Stimulated activated CD4-positive, alpha-beta T cell treated with anti-CD3 and anti-CD28 coated beads, Interleukin-4, amount 100 ng/mL, for 1 hour (primary cell): ENCODE measurements at places on chromosomes 11 and 22.

DNA sequence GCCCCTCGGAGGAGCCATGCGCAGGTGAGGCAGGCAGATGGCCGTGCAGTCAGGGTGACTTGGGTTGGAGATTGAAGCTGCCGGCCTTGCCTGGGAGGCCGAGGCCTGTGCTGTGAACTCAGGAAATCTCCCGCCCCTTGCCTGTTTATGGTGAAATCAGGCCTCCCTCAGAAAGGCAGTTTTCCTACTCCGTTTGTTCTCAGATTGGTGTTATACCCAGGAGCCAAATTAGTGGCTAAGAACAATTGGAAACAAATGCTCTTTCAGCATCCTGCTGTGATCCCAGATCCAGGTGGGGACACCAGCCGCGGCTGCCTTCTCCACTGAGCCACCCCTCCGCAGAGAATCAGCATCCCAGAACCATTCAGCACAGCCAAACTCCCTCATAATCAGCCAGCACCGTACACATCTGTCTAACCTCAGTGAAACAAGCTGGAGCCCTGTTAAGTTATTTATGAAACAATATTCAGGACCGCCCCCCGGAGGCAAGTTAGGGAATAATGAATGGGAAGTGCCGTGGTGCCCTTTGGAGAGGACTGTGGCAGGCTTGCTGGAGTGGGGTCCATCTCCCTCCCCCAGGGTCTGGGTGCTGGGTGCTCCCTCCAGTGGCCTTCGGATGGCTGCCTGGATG lies 60.0 kb downstream of the PKNOX2 start:
- DNase-seq: no peak

DNA sequence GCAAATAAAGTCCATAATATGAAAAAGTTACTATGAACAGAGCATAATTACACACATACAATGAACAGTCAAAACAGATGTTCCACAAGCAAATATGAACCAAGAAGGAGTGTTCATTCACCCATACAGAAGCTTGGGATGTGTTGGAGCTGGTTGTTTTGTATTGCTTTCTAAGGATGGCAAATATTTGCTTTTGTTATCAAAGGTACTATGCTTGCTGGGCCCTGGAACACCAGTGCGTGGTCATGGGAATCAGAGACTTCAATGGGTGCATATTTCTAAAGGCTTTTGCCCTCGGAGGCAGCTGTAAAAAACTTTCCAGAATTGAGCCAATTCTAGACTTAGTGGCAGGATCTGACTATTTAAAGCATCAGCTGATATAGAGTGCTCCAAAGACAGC lies 85.1 kb downstream of the BARX2 start:
- DNase-seq: no peak

- DNase-seq: no peak
These were observed 11.5 kb upstream of the TMEM123 start for GRCh38 chr11:102464037-102464436.

DNA sequence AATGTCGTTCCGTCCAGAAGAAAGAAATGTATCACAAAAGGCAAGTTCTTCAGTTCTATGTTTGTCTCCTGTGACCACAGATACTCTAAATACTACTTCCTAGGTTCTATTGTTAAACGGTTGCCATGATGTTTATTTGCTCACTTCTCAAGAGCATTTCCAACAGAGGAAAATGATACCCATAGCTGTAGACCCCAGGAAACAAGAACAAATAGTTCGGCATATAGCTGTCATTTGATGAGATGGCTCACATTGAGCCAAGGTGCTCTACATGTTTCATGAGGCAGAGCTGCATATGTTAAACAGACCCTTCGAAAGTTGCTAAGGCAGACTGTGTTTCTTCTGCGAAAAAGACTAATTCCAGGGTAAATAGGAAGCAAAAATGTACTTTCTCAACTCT lies 15.4 kb upstream of the ANGPTL5 start:
- DNase-seq: no peak

DNA sequence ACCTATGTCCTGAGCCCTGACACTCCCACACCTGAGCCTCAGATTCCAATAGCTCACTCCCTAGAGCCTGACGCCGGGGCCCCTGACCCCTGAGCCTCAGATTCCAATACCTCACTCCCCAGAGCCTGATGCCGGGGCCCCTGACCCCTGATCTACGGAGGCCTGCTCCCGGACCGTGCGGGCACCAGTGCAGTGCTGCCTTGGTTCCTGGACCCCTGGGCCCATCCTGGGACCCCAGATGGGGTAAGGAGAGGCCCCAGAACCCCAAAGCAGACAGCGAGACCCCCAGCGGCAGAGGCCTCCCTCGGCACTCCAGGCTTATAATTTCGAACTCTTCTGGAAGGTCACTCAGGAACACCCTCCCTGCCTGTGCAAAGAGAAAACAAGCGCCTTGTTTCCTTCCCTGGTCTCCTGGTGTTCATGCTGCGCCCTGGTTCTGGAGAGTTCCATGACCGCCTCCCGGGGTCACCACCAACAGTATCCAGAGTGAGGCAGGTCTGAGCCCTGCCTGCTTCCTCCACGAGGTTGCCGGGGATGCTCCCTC lies 7.5 kb downstream of the SUSD2 start:
- DNase-seq: no peak
